ENCODE measurements at places on chromosomes 2 and 18.

GRCh38 chr2:208570066-208570465 lies 163.5 kb downstream of the PTH2R start:
- DNase-seq: no peak

DNA sequence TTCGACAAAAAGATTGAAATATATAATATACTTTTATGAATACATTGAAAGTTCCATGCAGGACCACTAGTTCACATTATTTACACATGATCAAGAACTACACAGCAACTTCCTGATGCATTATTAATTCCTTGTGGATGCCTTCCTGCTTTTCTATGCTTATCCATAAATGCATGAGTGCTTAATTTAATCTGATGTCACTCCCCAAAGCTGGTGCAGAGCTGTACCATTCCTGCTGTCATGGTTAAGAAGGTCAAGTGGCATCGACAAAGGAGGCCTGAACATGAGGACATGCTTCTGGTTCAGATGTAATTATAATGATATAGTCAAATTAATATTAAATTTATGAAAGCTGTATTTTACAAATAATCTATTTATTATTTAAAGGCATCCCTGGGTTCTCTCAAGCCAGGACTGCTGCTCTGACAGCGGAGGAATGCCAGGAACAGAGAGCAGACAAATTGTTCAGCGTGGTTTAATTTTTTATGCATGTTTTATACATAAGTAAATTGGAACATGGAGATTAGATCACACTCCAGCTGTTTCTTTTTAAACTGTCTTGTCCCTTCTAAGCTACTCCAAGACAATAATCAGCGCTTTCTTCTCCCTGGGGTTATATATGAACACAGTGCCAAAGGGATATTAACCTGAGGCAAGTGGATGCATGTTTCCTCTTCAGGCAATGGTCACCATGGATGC lies 307.3 kb upstream of the CNTNAP5 start:
- no peak for DNase-seq

GRCh38 chr2:111072220-111072871 lies 48.4 kb upstream of the BCL2L11 start:
- no peak for DNase-seq

GRCh38 chr2:160652236-160652635 lies 158.6 kb upstream of the RBMS1 start:
- no peak for DNase-seq

DNA sequence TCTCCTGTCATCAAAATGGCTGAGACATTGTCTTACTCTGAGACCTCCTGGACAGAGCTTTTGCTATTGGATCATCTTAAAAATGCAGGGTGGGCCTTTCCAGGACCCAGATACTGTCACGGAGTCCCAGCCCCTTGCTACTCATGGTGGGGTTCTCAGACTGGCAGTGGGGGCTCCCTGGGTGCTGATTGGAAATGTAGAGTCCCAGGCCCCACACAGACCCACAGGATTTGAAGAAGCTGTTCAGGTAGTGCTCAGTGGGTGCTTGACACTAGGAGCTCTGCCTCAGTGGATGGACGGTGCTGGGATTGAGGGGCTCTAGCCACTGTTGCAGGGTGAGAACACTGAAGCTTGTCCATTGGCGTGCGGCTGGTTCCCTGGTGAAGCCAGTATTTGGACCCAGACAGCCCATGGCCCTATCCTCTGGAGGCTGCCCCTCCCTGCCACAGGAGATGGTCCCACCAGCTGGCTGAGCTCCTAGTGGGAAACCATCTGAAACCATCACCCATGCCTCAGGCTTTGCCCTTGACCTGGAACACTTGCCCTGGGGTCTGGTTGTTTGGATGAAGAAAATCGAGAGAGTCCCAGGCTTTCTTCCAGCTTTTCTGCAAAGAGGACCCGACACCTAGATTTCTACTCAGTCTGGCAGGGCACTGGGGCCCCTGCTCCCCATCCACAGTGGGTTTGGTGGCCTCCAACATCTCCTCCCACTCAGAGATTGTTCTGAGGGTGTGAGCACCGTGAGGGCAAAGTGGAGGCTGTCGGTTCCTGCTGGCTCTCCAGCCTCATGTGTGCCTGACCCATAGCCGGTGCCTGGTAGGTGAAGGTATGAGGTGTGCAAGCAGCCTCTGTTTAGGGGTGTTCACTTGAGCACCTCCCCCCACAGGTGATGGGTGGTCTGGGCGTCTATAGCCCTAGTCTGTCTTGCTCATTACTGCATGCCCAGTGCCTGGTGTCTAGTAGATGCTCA lies 30.1 kb downstream of the MROH2A start:
- DNase-seq: peak; percentile 14

DNA sequence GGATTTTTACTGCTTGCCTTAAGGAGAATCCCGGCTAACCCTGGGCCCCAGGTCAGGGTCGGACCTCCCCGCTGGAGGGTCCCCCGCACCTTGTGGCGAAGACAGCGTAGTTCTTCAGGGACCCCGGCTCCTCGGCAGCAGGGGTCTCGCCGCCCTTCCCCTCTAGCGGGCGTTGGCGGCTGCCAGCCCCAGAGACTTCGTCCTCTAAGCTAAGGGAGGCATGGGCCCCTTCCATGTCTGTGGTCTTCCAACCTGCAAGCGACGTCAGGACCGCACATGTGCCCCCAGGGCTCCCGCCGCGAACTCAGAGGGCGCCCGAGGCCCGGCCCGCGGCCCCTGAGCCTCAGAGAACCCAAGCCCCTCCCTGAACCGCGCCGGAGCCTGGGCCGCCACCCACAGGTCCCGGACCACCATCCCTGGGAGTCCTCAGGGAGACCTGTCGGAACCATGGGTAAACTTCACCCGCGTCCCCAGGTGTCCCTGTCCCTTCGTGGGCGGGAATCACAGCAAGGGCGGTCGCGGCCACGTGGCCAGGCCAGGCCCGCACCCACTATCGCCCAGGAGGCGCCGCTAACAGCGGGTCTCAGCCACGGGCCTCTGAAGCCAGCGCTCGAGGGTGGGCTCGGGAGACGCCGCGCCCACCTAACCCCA lies 562 bp downstream of the ANKMY1 start:
- no peak for DNase-seq

DNA sequence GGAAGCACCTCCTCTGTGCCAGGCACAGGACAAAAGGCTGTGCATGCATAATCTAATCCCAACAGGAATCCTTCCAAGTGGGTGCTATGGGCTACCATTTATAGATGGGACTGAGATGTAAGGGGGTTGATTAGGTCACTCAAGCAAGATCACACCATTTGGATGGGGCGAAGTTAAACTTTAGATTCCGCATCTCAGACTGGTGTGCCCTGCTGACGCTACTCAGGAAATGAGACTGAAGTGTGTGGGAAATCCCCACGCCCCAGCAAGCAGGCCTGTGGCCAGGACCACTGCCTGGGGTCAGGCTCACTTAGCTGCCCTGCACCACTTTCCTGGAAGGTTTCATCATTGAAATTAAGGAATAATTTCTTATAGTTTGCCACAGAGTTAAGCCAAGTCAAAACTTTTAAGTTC lies 70.5 kb upstream of the PPP1CB start:
- peak; percentile 70 for DNase-seq

Data from activated CD4-positive, CD25-positive, alpha-beta regulatory T cell treated with anti-CD3 and anti-CD28 coated beads, Interleukin-2, amount 50 U/mL, for 72 hours (primary cell).